ENCODE measurements at places on chromosomes 2 and 18. TPM values are rescaled to one million over a fixed set of nuclear protein-coding genes. Genes with fewer than 3 reads are reported as not detected.

GRCh38 chr2:49715597-49715996, 561.3 kb upstream of the FSHR start:
- no peak for DNase-seq

Gene FIGN
- total RNA-seq: 6.6 TPM

Gene NMS
- total RNA-seq: 0.44 TPM

DNA sequence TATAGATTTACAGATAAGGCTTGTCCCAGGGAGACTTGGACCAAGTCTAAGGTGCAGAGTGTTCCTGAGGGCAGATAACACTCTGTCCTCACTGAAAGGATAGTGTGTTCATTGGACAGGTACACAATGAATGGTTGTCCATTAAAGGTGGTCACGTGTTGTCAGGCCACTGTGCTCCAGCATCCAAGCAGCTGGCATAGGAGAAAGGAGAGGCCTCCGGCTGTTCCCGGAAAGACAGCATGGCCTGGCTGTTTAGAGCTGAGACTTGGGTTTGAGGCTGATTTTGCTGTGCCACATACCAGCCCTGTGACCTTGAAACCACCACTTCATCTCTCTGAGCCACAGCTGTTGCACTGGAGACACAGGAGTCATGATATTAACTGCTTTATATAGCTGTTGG, 19.6 kb upstream of the SULT1C3 start:
- DNase-seq: no peak

Gene NRP2
- 79.1 TPM for total RNA-seq

- no peak for DNase-seq
These were observed 107.2 kb downstream of the CD226 start for GRCh38 chr18:69840445-69840844.

DNA sequence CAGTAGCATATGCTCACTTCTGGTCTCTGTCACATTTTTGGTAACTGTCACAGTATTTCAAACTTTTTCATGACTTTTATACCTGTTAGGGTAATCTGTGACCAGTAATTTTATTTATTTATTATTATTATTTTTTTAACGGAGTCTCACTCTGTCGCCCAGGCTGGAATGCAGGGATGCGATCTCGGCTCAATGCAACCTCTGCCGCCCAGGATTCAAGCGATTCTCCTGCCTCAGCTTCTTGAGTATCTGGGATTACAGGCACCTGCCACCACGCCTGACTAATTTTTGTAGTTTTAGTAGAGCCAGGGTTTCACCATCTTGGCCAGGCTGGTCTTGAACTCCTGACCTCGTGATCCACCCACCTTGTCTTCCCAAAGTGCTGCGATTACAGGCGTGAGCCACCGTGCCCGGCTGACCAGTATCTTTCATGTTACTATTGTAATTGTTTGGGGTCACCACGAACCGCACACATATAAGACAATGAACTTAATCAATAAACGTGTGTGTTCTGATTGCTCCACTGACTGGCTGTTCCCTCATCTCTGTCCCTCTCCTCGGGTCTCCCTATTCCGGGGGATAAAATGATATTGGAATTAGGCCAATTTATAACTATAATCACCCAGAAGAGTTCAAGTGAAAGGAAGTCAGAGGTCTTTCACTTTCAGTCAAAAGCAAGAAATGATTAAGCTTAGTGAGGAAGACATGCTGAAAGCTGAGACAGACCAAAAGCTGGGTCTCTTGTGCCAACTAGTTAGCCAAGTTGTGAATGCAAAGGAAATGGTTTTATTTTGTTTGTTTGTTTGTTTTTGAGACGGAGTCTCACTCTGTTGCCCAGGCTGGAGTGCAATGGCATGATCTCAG, 22.9 kb downstream of the TGIF1 start:
- DNase-seq: no peak

GRCh38 chr18:9716780-9717563, 8.9 kb downstream of the RAB31 start:
- no peak for DNase-seq

DNA sequence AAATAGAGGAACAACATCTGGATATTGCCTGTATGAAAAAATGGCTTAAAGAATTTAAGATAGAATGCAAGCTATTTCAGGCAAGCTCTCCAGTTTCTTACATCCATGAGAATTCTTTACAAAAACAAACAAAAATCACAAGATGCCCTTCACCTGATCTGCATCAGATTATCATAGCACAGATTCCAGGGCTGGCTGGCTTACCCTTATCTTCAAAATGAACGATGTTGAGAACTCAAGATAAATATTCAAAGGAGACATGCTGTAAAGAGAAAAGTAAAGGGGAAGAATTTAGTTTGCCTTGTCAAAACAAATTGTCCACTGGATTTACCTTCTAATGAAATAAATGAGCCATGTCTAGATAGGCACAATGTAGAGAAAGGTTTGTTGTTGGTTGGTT, 18.7 kb upstream of the SLC40A1 start:
- no peak for DNase-seq

DNA sequence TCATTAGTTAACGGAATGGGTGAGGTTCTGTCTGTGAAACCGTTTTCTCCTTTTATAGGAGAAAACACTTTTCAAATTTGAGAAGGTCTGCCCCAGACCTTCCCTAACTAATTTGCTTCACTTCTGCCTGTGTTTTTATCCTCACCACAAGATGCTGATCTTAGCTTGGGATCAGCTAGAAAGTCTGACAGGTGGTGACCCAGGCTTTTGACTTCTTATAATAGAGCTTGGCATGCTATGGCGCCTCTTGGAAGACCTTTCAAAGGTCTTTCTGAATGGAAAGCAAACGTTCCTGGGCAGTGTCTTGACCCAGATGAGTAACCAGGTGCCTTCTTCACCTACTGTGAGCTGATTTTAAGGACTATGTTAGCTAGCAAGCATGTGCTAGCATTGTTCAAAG, 91.4 kb downstream of the LYPD6 start:
- DNase-seq: no peak

Gene PMAIP1
- 1.4 TPM for total RNA-seq

Gene HRH4
- 0.06 TPM for total RNA-seq

DNA sequence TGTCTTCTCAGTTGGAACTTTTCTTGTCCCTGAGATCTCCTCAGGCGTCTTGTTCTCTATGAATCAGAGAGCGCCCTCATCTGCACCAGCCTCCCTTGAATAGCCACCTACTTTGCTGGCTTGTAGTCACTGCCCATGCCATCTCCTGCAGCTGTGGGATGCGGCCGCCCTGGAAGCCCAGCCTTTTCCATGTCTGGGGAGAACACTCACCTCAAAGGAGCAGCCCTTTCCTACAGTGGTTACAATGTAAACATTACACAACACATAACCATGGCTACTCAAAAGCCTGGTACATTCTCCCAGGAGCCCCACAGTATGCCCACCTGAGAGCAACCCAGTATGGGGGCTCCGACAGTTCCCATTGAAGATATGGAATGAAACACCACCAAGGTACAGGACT, 351.0 kb downstream of the EN1 start:
- DNase-seq: no peak

GRCh38 chr2:237294460-237294859, 119.5 kb downstream of the COL6A3 start:
- DNase-seq: no peak

Data from spinal cord (tissue), 10 donors.